ENCODE measurements at places on chromosomes 2 and 18.

- DNase-seq = no peak
These were observed 228.3 kb downstream of the DYSF start for GRCh38 chr2:71681626-71682025.

- no peak for DNase-seq
These were observed 20.3 kb downstream of the AAK1 start for GRCh38 chr2:69623236-69623635.

- no peak for DNase-seq
These were observed 723.7 kb downstream of the DCDC2C start for GRCh38 chr2:4427083-4427482.

DNA sequence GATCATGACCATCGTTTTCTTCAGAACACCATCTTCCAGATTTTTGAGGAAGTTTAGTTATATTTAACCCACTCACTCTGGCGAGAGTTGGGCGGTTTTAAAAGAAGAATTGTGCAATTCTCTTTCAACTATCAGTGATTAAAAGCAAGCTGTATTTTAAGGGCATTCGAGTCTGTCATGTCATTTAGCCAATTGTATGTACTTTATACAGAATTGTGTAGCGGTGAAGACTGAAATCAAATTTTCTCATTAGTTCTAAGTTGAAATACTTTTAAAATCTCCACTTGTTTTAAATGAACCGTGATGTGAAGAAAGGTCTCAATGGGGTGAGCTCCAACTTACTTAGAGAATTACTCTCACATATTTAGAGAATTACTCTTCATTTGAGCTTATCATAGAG, 214.6 kb upstream of the DTNA start:
- no peak for DNase-seq

- DNase-seq = no peak
These were observed 5.1 kb downstream of the CXCR1 start for GRCh38 chr2:218161644-218162043.

DNA sequence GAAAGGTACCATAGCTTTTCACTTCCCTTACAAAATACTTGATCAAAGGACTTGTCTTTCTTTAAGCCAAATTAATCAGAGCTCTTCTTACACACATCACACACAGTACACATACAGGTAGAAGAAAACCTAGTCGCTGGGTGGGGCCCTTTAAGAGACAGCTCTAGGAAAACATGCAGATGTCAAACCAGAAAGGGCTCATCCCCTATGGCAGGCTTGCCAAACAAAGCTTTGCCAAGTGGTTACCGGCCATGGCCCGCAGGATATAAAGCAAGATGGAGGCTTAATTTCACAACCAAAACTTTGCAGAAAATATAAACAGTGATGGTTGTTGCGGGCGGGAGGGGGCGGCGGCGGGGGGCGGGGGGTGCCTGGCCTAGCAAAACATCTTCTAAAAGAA, 2156.0 kb upstream of the PIK3C3 start:
- peak; percentile 53 for DNase-seq

- no peak for DNase-seq
These were observed 13.2 kb downstream of the PIKFYVE start for GRCh38 chr2:208279236-208279635.

GRCh38 chr2:204794624-204795023, 249.3 kb downstream of the PARD3B start:
- DNase-seq = no peak

DNA sequence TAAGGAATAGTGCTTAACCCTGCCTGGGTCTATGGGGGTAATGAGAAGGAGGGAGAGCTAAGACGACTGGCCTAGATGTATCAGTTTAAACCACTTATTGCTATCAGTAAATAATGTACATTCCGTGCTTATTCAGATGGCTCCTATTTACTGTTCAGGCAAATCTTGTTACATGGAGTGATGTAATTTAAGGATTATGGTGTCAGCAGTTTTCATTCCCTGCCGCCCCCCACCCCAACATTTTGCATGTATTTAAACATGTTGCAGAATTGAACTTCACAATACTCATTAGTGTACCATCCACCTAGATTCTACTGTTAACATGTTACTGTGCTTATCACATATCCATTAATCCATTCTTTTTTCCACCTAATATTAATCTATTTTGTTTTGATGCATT, 11.7 kb downstream of the AGPS start:
- DNase-seq = no peak

DNA sequence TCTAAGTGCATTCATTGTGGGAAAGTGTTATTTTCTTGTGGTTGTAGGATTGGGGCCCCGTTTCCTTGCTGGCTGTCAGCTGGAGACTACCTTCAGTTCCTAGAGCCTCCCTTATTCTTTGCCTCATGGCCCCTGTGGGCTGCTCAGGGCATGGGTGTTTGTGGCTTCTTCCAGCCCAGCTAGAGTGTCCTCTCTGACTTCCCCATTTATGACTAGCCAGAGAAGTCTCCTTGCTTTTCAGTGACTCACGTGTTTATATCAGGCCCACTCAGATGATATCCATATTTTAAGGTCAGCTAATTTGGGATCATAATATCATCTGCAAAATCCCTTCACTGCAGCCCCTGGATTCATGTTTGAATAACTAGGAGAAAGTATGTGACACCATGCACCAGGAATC, 62.8 kb downstream of the DTNA start:
- DNase-seq = peak; percentile 79
